Esophagus squamous epithelium (tissue), 5 donors: ENCODE measurements at places on chromosomes 1 and 21. TPM values are rescaled to one million over a fixed set of nuclear protein-coding genes. Genes with fewer than 3 reads are reported as not detected.

DNA sequence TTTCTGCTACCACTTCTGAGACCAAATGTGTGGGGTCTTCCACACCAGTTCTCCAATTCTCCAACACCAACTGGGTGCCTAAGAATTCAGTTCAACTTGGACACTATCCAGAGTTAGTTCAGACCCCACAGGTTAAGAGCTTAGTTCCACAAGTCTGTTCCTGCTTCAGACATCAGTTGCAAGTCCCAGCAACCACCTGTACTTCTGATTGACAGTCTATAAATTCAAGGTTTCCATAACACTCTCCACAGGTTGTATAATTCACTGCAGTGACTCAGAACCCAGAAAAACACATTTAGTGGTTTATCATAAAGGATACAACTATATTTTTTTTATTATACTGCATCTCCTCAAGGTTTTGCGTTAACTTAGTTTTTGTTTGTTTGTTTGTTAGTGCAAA is 18.7 kb downstream of the AK5 start:
- DNase-seq, result no peak

CRTC2 gene
- 7.8 TPM for total RNA-seq

DNA sequence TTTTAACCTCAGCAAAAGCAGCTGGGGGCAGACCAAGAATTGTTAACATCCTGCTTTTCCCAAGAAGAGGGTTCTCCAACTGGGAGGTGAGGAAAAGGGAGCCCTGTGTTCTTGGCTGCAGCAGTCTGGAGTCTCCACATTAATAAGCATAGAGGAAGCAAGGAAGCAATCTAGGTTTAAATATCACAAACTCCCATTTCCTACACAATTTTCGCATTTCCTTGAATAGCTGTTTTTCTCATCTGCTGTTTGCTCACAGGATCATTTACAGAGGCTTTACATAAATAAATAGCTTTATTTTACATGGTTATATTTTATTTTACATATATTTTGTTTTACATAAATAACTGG is 124.0 kb downstream of the TRIM33 start:
- DNase-seq, result no peak

DNA sequence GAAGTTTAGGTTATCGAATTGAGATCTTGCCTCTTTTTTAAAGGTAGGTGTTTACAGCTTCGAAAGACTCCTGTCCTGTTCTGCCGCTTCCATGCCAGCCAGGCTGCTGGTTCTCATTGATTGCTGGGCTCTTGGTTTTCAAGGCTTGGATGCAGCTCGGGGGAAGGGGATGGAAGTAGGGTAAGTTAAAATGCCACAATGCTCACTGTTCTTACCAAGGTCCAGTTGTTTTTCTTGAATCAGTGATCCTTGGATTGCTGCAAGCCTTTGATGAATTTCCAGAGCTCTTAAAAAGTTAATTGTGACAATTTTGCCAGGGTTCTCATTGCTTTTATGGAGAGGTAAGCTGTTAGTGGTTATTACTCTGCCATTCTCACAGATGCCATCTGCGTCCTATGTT is 74.9 kb downstream of the PCBP3 start:
- no peak for DNase-seq

PALMD gene
- total RNA-seq, result 27.1 TPM

GRCh38 chr21:37758982-37759381 is 157.3 kb downstream of the KCNJ6 start:
- no peak for DNase-seq

ARTN gene
- total RNA-seq, result 12.9 TPM

DNA sequence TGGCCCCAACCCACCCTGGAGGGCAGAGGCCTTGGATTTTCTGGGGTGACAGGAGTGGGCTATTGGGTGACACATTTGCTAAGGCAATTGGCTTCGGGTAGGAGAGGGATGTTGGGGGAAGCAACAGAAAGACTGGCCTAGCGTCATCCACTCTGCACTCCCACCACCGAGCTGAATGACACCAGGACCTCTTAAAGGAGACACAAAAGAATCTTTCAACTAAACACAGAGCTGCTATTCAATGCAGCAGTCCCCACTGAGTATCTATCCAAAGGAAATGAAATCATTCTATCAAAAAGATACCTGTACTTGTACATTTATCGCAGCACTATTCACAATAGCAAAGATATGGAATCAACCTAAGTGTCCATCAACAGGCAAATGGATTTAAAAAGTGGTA is 6.2 kb downstream of the TFF2 start:
- DNase-seq, result no peak

SPATA46 gene
- total RNA-seq, result not detected

GSTM5 gene
- total RNA-seq, result 2.2 TPM

GRCh38 chr1:35430762-35431161 is 126.4 kb downstream of the KIAA0319L start:
- no peak for DNase-seq

DNA sequence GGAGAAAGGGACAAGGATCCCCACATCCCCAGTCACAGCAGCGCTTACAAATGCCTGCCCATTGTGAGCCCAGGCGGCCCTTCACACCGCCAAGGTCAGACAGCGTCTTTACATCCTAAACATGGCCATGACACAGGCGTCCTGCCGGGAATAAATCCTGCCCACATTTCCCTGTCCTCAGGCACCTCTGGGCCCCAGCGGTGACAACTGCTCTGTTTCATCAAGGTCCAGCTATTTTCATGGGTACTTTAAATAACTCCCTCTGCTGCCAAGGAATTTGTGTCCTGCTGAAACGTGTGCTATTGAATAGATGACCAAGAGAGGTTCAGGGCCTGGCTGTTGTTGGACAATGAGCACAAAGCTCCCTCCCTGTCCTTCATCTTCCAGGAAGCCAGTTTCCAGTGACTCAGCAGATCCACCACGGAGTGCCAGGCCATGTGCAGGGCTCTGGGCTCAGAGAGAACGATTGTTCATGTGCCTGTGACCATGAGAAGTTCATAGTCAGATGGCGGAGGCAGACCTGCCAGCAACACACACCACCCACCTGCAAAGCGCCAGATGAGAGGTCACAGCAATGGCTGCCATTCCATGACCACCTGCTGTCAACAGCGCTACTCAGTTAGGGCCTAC is 195.8 kb downstream of the MATN1 start:
- no peak for DNase-seq

DNA sequence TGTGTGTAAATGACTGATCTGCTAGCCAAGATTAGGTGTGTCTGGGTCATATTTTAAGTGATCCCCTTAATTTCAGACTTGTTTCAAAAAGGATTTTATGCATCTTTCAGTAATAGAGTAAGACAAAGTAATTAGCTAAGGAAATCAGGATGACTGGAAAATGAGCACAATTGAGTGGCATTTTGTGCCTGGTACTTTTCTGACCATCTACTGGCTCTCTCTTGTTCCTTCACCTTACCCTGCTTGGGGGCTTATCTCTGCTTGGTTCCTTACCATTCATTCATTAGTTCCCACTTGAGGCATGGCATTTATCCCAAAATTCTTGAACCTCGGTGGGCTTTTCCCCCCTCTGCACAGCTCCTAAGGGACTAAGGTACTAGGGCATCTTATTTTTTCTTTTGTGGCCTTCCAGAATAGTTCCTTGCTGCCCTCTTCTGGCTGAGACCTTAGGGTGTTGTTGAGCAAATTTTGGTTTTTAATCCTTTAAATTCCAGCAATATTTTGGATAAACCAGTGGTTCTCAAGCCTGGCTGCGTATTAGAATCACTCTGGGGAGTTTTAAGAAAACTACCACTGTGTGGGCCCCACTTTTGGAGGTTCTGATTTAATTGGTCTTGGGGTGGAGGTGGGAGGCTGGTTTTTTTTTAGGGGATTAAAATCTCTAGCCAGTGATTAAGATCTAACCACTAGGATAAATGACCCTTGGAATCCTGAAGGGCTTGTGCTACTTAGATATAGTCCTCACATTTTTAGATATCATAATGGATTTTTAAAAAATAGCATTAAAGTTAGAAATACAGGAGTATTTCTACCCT is 50.8 kb downstream of the HS2ST1 start:
- no peak for DNase-seq

GRCh38 chr1:245205396-245205795 is 50.6 kb downstream of the KIF26B start:
- no peak for DNase-seq

GRCh38 chr1:111989531-111990025 is at the start of gene KCND3:
KCND3 (minus strand) TSS chr1:111989668.
- no peak for DNase-seq

- no peak for DNase-seq
These were observed 3.6 kb upstream of the SETDB1 start for GRCh38 chr1:150922519-150922975.

RNPEP gene
- 129 TPM for total RNA-seq

- no peak for DNase-seq
These were observed 59.0 kb upstream of the PGD start for GRCh38 chr1:10339815-10340214.

GRCh38 chr1:71918630-71919029 is 363.7 kb downstream of the NEGR1 start:
- no peak for DNase-seq

GRCh38 chr1:5001466-5001865 is 347.1 kb downstream of the AJAP1 start:
- no peak for DNase-seq

DNA sequence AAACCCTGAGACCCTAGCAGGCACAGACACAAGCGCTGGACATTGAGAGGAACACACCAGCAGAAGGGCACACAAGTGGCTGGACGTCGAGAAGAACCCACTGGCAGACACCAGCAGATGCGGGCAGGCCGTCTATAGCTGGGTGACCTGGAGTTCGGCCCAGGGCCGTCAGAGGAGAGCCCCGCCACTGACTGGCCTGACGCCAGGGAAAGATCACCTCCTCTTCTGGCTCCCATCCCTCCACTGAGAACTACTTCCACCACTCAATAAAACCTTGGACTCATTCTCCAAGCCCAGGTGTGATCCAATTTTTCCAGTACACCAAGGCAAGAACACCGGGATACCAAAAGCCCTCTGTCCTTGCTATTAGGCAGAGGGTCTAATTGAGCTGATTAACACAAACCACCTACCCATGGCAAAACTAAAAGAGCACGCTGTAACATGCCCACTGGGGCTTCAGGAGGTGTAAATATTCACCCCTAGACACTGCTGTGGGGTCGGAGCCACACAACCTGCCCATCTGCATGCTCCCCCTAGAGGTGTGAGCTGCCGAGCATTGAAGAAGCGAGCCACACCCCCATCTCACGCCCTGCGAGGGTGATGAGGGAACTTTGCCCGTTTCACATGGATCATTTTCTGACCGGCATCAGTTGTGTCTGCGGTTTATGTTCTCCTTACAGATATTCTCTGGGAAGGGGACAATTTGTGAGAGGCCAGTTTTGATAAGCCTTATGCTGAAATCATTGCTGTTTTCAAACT is 104.8 kb downstream of the HLX start:
- DNase-seq, result no peak

DNA sequence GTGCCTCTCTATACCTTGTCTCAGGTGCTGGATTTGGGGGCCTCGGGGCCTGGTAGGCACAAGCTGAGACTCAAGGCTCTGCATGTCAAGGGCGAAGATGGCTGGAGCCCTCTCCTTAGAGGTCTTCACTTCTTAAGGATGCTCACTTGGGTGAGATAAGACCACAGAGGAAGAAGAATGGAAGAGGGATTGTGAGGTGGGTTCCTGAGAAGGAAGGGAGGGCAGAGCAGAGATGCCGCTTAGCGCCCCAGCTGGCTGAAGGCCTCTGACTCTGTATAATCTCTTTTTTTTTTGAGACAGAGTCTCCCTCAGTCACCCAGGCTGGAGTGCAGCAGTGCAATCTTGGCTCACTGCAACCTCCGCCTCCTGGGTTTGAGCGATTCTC is 32.2 kb downstream of the SOX13 start:
- no peak for DNase-seq

DNA sequence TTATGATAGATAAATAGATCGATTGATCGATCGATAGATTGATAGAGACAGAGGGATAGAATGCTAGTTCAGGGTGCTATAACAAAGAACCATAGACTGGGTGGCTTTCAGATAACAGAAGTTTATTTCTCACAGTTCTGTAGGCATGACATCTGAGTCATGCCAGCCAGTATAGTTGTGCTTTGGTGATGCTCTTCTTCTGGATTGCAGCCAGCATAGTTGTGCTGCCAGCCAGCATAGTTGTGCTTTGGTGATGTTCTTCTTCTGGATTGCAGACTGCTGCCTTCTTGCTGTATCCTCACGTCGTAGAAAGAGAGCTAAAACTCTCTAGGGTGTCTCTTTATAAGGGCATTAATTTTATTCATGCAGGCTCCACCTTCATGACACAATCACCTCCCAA is 860.8 kb downstream of the BRINP3 start:
- DNase-seq, result no peak

GRCh38 chr1:156858959-156859522 is at the start of gene INSRR:
INSRR (minus strand) TSS chr1:156859117; CDS start chr1:156858621, 496 bp downstream.
- DNase-seq, result no peak

DNA sequence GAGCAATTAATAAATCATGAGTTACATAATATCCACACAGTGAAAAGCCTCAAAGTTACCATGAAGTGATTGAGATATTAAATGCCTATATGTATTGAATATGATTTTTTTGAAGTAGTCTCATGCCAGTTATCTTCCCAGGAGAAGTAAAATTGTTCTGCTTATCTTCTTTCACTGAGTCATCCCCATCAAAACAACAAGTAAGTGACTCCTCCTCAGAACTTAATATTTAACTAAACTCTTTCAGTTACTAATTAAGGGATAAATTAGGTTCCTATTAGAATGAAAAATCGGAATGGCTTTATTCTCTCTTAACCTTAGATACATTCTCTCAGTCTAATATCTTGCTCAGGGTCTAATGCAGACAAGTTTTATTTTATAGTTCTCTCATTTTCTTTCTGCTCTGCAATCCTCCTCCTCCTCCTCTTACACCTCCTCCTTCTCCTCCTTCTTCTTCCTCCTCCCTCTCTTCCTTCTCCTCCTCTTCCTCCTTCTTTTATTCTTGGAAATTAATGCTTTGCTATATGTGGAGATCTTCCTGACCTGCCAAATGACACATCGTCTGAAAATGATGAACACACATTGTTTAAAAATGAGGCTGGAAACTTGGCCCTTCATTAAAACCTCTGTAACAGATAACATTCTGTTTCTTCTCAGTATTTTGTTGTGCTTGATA is 110.9 kb downstream of the RUNX1 start:
- no peak for DNase-seq
